CD8-positive, alpha-beta memory T cell (primary cell): ENCODE measurements at places on chromosomes 4 and X. TPM values are rescaled to one million over a fixed set of nuclear protein-coding genes. Genes with fewer than 3 reads are reported as not detected.

DDIT4L gene
- polyA plus RNA-seq = 0.15 TPM

PLCXD1 gene
- polyA plus RNA-seq = 4.6 TPM

CLIC2 gene
- polyA plus RNA-seq = 0.21 TPM

CXorf65 gene
- polyA plus RNA-seq = 4.9 TPM

DNA sequence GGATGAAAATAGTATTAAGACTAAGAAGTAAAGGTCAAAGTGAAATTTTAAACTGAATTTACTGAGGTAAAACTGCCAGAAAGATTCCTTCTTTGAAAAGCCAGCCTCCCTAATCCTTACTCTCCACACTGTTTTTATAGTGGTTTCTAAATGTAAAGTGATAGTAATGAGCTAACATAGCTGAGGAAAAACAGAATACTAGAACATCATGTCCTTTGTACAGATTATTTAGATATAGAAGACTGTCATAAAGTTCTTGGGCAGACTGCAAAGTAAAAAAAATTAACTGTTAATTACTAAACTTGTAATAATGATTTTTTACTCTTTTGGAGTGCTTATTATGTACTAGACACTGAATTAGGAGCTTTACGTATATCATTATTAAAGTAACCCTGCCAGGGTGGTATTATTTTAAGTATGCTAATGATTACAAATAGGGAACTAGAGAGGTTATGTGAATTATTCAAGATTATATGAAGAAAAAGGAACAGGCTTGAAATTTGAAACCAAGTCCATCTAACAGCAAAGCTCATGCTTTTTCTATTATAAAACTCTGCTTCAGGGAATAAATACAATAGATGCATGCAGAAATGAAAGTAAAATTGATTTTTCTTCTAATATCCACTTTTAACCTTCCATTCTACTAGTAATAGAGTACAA lies 150.5 kb downstream of the TBCK start:
- no peaks in the 10 kb centered on the region for H3K36me3 ChIP-seq
- DNase-seq = no peak

- H3K4me3 ChIP-seq = no peak overlapping the region
- no peaks in the 10 kb centered on the region for H3K4me1 ChIP-seq
- no peak overlapping the region for H3K27ac ChIP-seq
- DNase-seq = no peak
- no peaks in the 10 kb centered on the region for H3K27me3 ChIP-seq
Measured at GRCh38 chr4:171035909-171036308, 777.3 kb upstream of the GALNTL6 start.

GRCh38 chrX:114038358-114038757 lies 545.5 kb upstream of the HTR2C start:
- no peaks in the 10 kb centered on the region for H3K27me3 ChIP-seq
- H3K36me3 ChIP-seq = no peaks in the 10 kb centered on the region
- no peak overlapping the region for H3K4me3 ChIP-seq
- no peaks in the 10 kb centered on the region for H3K4me1 ChIP-seq
- no peak overlapping the region for H3K27ac ChIP-seq
- DNase-seq = no peak

DNA sequence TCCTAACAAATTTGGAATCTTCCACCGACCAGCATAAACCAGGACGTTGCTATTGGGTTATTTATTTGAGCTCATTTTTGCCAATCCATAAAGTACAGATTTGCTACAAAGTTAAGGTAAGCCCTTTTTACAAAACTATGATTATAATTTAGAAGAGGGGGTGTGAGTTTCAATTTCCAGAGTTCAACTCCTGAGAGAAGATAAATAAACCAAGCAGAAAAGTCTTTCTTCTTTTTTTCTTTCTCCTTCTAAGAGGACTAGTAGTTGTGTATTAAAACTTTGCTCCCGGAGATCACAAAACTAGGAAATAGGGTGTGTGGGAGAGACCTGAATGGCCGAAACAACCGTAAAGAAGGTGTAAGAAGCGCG lies 2.6 kb downstream of the PITX2 start:
- H3K27ac ChIP-seq = no peak overlapping the region
- H3K4me3 ChIP-seq = no peak overlapping the region
- peaks cover 81% of the 10 kb centered on the region for H3K27me3 ChIP-seq

DNA sequence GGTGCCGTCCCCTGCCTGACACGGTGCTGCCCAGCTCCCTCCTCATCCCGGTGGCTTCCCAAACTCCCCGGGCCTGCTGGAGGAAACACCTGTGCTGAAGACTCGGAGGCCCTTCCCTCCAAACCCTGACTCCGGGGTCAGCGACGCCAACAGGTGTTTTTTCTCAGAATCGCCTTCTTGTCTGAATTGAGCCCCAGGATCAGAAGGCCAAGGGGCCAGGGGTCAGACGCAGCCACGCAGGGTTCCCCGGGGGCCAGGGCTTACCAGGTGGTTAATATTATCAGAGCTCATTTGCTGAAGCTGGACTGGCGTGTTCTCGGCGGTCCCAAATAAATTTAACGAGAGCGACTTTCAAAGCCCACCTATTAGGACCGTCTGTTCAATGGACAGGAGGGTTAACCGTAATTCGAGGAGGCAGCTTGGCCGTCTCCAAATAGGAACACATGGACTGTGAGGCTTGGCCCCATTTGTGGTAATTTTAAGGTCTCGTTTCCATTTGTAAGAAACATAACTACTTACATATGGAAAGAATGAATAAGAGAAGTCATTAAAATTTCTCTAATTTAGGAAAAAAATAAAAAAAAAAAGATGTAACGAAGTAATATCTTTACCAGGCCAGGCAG lies 239.3 kb downstream of the CRLF2 start:
- no peaks in the 10 kb centered on the region for H3K4me1 ChIP-seq
- no peak for DNase-seq
- no peaks in the 10 kb centered on the region for H3K27me3 ChIP-seq
- no peak overlapping the region for H3K4me3 ChIP-seq
- no peak overlapping the region for H3K27ac ChIP-seq

DNA sequence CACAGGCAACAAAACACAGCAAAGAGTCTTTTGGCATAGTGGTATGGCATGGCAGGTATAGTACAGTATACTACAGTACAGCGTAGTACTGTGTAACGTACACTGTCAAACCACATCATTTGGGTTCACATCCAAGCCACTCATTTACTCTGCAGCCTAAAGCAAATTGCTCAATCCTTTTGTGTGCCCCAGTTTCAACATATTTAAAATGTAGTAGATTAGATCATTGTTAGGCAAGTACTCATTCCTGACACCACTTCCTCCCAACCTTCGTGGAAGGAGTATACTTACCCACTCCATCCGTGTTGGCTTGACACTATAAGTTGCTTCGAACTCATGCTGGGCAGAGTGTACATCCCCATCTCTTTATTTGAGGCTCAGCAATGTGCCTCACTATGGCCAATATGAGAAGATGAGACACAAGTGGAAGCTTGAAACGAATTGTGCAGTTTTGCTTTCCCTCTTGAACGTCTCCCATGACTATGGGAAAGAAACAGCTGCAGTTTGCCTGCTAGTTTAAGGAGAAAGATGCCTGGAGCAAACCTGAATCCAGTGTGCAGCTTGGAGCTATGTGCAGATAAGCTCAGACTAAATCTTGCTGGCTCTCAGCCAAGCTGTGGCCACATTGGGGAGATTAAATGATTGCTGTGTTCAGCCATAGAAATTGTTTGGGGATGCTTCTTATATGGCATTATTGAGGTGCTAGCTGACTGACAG lies 85.7 kb upstream of the TBL1X start:
- DNase-seq = no peak
- H3K36me3 ChIP-seq = no peaks in the 10 kb centered on the region
- no peaks in the 10 kb centered on the region for H3K27me3 ChIP-seq
- H3K4me1 ChIP-seq = peaks cover 4% of the 10 kb centered on the region
- H3K27ac ChIP-seq = no peak overlapping the region
- H3K4me3 ChIP-seq = no peak overlapping the region

DNA sequence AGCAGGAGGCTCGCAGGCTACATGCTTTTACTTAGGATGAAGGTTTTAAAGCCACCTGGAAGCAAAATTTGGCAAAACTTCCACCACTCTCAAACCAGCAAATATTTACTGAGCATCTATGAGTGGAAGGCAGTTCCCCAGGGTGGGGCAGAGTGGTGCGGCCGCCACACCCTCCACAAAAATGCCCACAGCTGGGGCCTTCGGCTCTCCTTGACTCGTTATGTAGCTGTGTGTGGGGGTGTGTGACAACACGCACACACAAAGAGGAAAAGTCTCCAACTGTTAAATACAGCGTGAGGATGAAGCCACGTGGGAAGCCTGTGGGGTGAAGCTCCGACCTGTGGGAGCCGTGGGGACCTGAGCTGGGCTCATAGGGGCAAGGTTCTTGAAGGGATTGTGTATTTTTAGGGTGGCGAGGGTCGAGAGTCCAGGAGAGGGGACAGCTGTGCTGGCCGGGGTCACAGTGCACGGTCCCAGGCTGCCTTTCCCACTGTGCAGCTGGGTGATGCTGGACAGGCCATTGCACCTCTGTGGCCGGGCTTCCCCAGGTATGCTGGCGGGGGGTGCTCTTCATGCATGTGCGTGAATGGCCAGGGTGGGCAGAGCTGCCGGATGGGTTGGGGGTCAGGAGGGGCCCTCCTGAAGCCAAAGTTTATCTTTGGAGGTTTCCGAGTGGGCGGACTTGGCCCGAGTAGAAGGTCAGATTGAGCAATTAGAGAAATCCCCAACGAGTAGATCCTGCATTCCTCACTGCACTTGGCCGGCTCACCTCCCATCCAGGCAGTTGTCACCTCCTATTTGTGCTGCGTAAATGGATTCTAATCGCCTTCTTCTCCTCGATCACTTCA lies 25.4 kb downstream of the SORCS2 start:
- H3K4me1 ChIP-seq = no peaks in the 10 kb centered on the region
- no peaks in the 10 kb centered on the region for H3K36me3 ChIP-seq
- H3K27ac ChIP-seq = no peak overlapping the region
- H3K4me3 ChIP-seq = no peak overlapping the region
- no peaks in the 10 kb centered on the region for H3K27me3 ChIP-seq
- no peak for DNase-seq

GRCh38 chr4:87026800-87027495 lies 92.1 kb downstream of the AFF1 start:
- no peak overlapping the region for H3K27ac ChIP-seq
- H3K4me1 ChIP-seq = peaks cover 30% of the 10 kb centered on the region
- no peak overlapping the region for H3K4me3 ChIP-seq
- DNase-seq = no peak
- no peaks in the 10 kb centered on the region for H3K27me3 ChIP-seq

DNA sequence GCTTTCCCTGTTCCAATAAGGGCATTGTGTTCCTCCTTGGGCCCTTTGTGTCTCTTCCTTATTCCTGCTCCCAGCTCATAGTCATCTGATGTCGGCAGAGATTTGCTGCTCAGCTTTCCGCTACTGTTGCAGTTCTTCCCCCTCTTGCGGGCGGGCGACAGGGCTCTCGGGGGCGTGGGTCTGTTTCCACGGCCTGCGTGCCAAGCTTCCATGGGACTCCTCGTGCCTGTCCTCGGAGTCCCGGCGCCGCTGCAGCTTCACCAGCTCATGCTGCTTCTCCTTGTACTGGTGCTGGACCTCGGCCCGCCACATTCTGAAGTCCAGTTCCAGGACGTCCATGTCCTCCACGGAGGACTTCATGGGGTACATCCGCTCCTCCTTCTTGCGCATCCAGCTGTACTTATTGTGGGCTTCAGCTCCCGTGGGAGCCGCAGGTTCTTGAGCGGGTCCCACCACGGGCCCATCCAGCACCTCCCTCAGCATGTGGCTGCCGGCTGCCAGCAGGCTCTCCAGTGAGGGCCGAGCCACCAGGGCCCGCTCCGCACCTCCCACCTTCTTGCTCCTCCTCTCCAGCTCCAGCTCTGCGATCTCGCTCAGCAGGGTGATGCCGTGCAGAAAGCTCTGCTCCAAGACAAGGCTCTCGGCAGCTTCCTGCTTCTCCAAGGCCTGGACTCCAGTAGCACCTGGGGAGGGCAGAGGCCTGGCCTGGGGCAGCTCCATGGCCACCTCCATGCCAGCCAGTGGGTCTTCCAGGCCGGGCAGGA lies 74.1 kb upstream of the UCP1 start:
- H3K4me3 ChIP-seq = no peak overlapping the region
- no peak overlapping the region for H3K27ac ChIP-seq
- no peaks in the 10 kb centered on the region for H3K27me3 ChIP-seq
- no peaks in the 10 kb centered on the region for H3K36me3 ChIP-seq

DNA sequence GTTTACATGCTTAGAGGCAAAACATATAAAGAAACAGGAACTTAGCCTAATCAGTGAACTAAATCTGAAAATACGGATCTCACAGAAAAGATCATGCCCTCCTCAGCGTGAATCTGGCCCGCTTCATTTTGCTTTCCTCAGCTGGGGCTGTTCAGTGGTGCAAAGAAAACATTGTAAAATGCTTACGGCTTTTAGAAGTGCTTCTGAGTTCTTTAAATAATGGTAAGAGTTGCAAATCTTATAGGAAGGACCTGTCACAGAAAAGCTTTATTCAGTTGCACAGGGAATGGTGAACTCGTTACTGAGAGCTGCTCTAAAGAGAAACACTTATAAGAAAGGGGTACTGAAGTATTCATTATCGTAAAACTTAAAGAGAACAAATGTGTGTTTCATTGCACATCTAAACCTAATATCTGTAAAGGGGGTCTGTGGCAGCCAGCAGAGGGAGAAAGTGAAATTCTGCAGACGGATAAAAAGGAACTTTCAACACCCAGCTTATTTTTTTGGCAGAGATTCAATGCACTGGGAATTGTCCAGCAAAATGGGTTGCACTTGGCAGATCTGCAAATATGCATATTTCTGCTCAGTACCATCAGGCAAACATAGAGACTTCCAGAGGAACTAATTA lies 139.2 kb upstream of the ANK2 start:
- H3K27ac ChIP-seq = no peak overlapping the region
- H3K4me1 ChIP-seq = no peaks in the 10 kb centered on the region
- H3K27me3 ChIP-seq = no peaks in the 10 kb centered on the region
- no peaks in the 10 kb centered on the region for H3K36me3 ChIP-seq

DNA sequence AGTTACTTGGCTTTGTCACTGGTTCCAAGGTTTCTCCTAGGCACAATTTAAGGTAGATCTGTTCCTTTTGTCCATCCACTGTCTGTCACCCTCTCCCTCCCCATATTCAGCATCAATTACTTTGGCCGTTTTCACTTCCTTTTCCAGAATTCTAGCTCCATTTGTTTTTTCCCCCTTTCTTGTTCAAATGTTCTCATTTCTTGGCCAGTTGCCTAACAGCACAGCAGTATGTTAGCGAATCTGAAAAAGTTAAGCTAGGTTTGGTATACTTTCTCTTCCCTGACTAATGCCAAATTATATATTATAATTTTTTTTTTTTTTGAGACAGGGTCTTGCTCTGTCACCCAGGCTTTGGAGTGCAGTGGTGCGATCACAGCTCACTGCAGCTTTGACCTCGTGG lies 409.1 kb upstream of the TEX13C start:
- no peak overlapping the region for H3K27ac ChIP-seq
- no peaks in the 10 kb centered on the region for H3K27me3 ChIP-seq
- no peaks in the 10 kb centered on the region for H3K4me1 ChIP-seq
- H3K36me3 ChIP-seq = no peaks in the 10 kb centered on the region
- no peak overlapping the region for H3K4me3 ChIP-seq

DNA sequence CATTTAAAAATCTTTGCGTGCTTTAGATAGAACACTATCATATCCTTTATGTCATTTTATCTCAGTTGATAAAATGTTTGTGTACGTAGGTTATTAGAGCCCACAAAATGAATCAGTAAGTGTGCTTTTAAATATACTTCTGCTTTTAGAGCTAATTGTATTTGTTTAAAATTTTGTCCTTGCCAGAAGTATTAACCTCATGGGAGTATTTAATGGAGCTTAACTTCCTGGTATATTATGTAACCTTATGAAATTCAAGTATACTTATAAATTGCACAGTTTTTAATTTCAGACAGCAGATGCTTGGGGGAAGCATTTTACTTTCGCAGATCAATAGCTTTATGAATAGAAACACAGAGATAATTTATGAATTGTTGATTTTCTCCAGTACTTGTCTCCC lies 90.2 kb downstream of the DIPK2B start:
- no peak overlapping the region for H3K4me3 ChIP-seq
- H3K36me3 ChIP-seq = peaks cover 6% of the 10 kb centered on the region
- no peak for DNase-seq
- H3K4me1 ChIP-seq = no peaks in the 10 kb centered on the region
- no peaks in the 10 kb centered on the region for H3K27me3 ChIP-seq
